ENCODE measurements at places on chromosomes 6 and 20.

DNA sequence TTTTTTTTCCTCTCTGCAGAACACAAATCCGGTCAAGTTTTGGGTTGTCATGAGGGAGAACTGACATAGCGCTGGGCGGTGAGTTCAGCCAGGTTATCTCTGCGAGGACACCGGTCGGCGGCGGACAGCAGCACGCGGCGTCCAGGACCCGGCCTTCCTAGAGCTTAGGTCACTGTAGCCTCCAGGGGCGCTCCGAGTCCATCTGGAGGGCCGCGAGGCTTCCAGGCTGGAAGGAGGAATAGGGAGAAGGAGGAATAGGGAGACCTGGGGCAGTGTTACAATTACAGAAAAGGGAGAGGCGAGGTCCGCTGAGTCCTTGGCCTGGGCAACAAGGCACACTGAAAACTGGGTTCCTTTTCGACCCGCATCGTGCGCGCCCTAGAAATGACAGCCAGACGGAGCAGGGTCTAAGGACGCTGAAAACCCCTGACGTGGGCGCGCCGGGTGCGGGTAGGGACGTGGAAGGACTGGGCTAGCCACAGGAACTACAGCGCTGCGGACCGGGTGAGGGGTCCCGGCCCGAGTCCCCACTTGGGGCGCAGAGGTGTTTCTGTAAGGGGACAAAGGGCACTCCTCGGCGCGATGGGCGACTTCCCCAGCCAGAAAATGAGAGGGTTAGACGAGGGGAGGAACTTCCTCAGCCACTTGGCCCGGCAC, 536 bp upstream of the FNDC1 start:
- DNase-seq, result no peak

DNA sequence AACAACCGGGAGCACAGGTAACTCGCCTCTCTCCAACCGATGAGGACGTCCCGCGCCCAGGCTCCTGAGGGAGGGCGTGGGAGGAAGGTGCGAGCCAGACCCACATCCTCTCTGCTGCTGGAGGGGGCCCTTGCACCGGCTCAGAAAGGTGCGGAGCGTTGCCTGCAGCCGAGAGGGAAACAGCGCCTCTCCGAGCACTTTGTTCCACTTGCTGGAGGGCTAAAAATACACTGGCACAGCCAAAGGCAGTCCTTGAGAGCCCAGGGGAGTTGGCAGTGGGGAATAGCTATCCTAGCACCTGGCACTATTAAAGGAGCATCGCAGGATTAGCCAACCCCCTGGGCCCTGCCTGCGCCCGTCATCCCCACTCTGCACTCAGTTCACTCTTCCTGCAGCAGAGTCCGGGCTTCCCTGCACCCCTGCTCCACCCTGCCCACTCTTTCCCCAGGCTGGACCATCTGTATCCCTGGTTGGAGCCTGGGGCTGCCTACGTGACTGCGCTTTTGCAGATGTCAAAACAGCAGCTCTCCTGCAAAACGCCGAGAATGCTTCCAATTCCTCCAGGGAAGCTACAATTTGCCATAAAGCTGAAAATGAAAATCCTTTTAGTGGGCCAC, 108.9 kb downstream of the SNX5 start:
- no peak for DNase-seq

DNA sequence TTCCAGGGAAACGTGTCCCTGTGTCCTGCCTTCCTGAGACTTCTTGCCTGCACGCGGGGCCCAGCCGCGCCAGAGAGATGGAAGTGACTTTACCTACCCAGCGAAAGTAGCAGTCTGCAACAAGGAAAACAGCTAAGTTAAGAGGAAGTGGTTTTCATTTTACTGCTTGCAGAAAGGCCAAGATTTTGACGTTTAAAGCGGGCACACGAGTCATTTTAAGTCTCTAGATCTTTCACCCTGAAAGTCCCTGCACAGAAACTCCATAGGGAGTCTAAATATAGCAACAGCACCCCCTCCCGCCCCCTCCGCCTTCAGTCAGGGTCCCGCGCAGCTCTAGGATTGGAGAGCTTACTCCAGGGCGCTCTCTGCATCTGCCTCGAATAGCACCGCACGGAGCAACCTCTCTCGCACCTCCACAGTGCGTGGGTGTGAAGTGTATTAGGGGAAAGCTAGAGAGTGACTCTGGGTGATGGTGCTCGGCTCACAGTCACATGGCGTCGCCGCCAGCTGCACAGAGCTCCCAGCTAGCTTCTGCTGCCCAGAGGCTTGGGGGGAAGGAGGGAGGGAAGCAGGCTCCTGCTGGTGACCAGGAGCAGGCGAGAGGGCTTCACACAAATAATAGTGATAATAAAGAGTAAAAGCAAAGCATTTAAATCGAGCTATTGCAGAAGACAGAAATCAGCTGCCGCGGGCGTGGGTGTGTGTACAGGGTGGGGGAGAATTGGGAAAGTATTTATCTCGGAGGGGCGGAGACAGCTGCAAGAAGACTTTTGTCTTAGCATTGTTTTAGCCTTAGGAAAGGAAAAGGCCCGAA, 1.8 kb upstream of the KCNQ5 start:
- no peak for DNase-seq

GRCh38 chr20:38303908-38304379, at the start of gene BPI:
BPI (plus strand) TSS chr20:38304156; CDS start chr20:38304224, 68 bp downstream.
- no peak for DNase-seq

GRCh38 chr20:32449890-32450401, 91.8 kb downstream of the ASXL1 start:
- no peak for DNase-seq

DNA sequence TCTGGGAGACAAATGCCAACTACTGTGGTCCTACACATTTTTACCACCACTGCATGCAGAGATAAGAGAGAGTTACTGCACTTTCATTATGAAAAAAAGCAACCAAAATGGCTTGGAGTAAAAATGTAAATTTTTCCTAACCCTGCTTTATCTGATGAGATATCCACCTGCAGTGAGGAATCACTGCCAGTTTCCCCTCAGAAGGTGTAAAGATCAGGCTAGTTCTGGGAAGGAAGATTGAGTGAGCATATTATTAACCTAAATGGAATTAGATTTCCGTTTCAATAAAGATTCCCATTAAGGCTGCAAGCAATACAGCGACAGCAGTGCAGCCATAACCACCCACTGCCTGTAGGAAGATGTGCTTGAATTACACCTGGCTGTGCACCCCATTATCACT, 84.9 kb downstream of the QRSL1 start:
- no peak for DNase-seq

GRCh38 chr6:146548898-146549374, 5.3 kb downstream of the RAB32 start:
- DNase-seq, result no peak

DNA sequence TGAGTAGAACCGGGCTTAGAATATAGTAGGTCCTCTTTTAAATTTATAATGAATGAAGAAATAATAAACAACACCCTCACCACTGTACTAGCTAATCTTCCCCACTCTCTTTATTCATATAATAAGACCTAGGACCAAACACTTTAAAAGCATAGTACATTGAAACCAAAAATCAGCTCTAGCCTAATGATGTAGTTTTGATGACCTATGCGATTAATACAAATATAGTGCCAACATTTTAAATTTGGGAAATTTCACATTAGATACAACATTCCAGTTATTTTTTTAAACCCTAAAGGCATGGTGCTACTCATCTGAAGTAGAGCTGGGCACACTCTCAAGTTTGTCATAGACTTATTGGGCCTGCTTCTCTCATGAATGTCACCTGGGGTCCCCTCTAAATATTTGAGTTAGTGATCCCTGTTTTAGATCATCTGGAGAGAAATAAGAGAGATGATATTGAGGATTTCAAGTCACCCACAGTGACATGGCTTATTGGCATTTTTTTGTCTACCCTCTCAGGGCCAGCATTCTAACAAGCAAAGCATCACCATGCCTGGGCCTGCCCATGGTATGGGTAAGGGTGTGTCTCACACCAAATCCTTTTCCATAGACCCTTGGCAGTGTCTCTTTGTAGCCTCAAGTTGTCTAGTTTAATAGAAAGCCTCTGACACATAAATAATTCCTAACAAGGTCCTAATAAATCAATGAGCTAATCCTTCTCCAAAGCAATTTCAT, 319.8 kb downstream of the HIVEP2 start:
- no peak for DNase-seq

DNA sequence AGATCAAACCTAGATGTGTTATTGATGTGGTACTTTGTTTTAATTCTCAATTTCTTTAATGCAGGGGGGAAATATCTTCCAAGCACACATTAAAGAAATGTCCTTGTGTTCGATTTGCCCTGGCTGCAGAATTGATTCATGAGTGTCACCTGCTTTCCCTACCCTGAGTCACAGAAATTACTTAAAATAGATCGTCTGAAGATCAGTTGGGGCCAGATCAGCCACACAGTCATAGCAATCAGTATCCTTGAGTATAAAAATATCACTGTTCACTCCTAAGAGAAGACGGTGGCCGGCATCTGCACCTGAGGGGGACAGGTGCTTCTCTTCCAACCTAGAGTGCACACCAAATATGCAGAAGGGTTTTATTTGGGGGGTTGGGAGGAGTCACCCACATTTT, 115.2 kb upstream of the RIN2 start:
- DNase-seq, result no peak

DNA sequence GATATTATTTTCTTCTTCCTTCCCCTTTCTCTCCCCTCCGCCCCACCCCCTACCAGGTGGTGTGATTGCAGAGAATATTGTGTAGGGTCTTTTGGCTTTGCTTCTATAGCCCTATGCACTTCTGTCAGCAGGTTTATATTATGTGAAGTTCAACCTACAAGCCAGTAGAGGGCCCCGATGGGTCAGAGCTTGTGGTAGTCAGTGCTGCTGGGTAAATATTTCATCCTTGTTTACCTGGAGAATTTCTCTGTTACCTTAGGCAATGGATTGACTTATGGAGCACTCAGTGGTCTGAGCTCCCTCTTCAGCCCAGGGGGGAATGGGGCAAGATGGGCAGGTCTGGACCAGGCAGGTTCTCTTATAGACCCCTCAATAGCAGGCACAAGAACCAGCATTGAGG, 720.9 kb downstream of the GRIK2 start:
- no peak for DNase-seq

- no peak for DNase-seq
These were observed 253.8 kb downstream of the TBC1D7 start for GRCh38 chr6:13074415-13075140.

- DNase-seq, result no peak
These were observed 33.3 kb downstream of the FARS2 start for GRCh38 chr6:5294392-5295211.

DNA sequence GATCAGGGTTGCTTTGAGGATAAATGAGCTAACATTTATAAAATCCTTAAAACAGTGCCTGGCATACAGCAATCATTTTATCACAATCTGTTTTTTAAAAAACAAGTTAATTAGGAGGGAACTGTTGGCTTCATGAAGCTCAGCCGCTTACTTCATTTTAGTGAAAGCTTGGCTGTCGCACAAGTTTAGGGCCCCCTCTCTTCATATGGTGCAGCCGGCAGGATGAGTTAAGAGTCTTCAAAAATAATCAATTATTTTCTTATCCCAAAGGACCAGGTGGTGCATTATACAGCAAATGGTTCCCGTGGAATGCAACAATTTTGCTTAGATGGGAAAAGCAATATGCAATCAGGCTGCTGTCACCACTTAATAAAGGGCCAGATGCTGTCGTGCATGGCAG, 57.4 kb upstream of the PROKR2 start:
- no peak for DNase-seq

DNA sequence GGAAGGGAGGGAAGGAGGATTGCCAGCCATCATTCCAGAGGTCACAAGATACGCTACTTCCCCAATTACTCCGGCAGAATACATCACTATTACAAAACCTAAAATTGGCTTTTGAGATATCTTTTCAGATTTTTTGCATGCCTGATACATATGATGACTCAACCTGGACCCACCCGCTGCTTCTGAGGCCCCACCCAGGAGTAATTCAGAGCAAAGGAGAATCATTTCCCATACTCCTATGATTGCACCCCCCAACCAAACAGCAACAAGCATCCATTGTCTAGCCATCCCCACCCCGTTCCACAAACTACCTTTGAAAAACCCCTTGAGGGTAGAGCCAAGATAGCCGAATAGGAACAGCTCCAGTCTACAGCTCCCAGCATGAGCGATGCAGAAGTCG, 163.5 kb upstream of the GJE1 start:
- DNase-seq, result no peak

DNA sequence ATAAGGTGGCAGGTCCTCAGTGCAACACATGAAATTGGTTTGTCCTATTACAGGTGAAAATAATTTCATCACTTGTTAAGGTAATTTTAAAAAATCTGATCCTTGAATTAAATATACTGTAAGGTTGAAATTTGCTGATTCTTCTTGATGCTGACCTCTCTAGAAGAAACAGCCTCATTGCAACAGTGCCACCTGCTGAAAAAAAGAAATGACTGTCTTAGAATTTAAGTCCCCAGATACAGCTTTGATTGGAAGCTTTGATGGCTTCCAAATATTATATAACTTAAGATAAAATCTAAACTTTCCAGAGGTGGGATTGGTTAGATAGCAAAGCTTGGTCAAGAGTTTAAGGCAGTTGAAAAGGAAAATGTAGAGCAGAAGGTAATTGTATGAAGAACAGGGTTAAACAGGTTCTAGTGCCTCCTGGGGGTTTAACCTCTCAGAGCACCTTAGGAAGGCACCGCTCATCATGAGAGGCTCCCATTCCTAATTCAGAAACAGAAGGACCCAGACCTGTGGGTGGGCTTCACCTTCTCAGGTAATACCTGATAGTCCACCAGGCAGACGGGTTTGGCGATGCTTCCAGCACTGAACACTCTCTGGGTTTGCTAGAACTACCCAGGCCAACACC, 401.0 kb downstream of the PAX1 start:
- DNase-seq, result peak; percentile 23

- no peak for DNase-seq
These were observed 541 bp downstream of the SNX21 start for GRCh38 chr20:45833883-45834796.
